Smooth muscle cell of the brain vasculature (primary cell): ENCODE measurements at places on chromosomes 13 and 19.
A peak's percentile ranks its signal among the peaks of the same experiment; 100 is the strongest.

- no peak for DNase-seq
Observed at GRCh38 chr19:48906324-48906723, 6.2 kb downstream of the NUCB1 start.

GRCh38 chr19:29511768-29512167 is 14.0 kb upstream of the VSTM2B start:
- DNase-seq: no peak

DNA sequence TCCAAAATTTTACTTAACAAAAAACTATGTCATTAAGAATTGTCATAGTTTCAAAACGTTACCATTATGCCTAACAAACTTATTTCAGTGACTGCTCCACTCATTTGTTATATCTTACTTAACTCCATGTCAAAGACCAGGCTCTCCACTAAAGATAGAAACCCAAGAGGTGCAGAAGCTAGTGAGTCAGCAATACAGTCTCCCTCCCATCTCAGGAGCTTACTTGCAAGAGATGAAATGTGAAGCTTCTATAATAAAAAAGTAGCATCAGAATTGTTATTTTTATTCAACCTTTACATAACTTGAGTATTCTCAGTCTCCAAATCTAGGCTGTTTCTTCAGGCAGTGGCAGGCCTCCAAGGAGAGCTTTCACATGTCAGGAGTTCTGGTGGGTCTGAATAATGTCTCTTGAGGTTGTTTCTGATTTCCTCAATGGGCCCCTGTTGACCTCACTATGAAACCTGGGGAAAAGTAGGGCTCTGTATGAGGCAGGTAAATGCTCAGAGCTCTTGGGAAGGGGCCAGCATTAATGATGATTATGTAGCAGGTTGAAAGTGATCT is 242.0 kb downstream of the NDFIP2 start:
- DNase-seq: no peak

DNA sequence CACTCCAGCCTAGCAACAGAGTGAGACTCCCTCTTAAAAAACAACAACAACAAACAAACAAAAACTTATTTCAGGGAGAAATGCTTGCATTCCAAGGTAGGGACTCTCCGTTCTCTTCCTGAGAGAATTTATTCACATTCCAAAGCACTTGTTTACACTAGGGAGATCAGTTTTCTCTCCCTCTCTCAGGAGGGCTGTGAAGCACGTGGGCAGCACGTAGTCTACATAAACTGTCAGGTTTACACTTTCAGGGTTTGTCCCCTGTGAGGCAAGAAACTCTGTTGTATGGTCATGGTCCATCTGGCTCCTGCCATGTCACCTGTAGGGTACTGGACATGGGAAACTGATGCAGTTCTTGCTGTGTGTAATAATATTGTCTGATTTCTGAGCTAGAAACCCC is 31.6 kb downstream of the WDR87 start:
- DNase-seq: no peak

DNA sequence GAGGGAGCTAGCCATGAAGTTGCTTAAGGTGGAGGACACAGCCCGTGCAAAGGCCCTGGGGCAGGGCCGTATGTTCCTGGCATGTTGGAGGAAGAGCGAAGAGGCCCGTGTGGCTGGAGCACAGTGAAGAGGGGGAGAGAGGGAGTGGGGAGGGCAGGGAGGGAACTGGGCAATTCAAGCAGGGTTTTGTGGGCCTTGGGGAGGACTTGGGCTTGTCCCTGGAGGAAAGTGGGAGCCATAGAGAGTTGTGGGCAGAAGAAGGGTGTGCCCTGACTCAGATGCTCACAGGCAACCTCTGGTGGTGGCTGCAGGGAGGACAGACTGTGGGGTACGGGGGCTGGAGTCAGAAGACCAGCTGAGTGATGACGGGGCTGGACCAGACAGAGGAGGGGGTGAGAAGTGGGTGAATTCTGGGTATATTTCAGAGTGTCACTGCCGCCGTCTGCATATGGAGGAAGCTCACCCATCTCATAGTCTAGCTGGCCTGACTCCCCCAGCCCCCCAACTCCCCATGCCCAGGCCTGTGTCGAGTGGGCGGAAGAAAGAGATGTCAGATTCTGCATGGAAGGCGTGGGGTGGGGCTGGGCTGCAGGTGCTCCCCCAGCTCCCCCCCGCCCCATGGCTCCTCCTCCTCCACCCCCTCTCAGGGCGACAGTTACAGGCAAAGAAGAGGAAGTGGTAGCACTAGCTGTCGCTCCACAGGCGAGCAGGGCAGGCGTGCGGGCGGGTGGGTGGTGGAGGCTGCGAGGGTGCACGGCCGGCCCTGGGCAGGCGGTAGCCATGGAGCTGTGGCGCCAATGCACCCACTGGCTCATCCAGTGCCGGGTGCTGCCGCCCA is at the start of gene VAV1:
VAV1 (plus strand) TSS at position 681 of the 838 bp plus-strand sequence; CDS start at position 781, 100 bp downstream.
- DNase-seq: no peak

DNA sequence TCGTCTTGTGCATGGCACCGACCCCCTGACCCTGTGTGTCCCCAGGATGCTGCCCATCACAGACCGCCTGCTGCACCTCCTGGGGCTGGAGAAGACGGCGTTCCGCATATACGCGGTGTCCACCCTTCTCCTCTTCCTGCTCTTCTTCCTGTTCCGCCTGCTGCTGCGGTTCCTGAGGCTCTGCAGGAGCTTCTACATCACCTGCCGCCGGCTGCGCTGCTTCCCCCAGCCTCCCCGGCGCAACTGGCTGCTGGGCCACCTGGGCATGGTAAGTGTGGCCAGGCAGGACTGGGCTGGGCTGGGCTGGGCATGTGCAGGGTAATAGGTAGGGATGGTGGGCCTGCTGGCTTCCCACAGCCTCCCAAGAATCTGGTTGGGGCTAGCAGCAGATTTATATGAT is 17.0 kb downstream of the CYP4F22 start:
- DNase-seq: no peak

- no peak for DNase-seq
Observed at GRCh38 chr19:53045536-53045935, 996 bp downstream of the ERVV-2 start.

DNA sequence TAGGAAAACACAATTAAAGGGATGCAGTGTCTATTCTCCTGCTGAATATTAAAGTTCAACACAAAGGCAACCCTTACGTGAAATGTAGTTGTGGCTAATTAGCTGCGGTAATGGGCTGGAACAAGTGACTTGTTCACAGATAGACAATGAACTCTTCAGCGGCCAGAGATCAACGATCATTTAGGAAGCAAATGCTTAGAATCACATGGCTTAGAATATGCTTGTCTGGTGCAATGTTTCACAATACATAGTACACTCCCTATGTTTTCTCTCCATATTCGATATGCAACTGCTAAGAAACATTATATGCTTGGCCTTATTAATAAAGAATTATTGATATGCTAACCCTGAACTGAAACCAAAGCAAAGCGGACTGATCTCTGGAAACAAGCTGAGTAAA is 25.7 kb upstream of the MTUS2 start:
- no peak for DNase-seq

- peak; percentile 44 for DNase-seq
Observed at GRCh38 chr13:23377983-23378632, 55.4 kb downstream of the SACS start.

GRCh38 chr13:98451676-98452470 is 125.0 kb downstream of the STK24 start:
- DNase-seq: peak; percentile 88

DNA sequence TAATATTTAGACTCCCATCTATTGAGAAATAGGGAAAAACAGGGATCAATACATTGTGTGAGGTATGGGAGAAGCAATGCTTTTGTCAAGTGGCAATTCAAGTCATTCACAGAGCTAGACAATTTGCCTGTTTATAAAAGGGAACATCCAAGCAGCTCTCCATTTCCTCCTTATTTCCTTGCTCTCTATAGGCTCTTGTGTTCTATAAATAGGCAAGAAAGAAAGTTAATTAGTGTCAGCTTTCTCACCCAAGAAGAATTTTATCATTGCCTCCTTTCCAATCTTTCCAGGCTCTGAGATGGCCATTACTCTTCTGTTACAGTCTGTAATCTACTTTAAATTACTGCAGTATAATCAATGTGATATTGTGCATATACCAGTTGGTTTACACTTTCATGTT is 199.9 kb downstream of the LHFPL6 start:
- no peak for DNase-seq

DNA sequence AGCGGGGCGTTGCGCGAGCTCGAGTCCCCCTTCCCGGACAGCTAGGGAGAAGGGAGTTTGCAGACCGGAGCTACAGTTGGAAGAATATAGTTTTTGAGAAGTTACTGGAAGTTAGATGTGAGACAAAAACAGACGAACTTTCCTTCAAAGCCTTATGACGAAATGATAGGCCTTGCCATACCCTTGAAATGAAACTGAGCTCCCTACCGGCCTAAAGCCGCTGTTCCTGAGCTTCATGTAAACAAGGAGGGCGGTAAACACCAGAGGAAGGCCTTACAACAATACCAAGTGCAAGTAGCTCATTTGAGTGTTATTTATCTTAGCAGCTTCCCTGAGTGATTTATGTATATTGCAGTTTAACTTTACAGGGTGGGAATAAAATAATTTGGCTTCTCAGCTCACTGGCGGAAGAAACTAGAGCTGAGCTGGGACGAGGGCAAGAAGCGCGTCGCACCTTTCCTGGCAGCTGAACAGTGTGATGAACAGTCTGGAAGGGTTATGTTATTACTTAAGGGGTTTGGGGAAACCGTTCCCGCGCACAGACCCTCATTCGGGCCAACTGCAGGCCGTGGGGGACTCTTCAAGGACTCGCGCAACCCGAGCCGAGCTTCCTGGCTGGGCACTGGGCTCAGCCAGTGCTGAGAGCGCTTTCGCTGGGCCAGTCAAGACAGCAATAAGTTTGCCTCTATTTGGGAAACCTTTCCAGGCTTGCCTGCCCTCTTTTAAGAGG is 111.2 kb downstream of the KCNRG start:
- no peak for DNase-seq

DNA sequence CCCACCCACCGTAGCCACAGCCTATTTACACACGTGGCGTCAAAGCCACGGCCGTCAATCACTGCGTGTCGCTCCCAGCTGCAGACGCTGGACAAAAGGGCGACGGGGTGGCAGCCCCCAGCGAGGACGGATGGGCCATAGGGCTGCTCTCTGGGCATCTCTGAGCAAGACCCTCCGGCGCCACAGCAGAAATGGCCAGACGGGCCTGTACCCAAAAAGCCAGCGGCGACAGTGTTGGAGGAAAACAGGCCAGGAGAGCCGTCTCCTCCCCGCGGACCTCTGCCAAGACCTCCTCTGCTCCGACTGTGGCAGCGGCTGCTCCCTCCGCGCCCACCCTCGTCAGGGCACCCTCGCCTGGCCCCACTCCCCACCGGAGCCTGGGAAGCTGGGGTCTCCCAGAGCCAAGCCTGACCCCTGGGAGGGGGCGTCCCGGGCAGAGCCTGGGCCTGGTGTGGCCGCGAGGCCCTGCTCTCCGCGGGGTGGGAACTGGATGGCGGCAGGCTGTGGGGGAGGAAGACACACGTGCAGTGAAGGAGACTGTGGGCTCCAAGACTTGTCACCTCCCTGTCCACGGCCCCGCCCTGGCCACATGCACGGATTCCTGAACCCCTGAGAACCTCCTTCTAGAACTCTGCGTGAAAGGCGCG is 2.7 kb downstream of the C2CD4C start:
- DNase-seq: no peak

GRCh38 chr13:93398167-93399035 is 171.8 kb downstream of the GPC6 start:
- DNase-seq: no peak

DNA sequence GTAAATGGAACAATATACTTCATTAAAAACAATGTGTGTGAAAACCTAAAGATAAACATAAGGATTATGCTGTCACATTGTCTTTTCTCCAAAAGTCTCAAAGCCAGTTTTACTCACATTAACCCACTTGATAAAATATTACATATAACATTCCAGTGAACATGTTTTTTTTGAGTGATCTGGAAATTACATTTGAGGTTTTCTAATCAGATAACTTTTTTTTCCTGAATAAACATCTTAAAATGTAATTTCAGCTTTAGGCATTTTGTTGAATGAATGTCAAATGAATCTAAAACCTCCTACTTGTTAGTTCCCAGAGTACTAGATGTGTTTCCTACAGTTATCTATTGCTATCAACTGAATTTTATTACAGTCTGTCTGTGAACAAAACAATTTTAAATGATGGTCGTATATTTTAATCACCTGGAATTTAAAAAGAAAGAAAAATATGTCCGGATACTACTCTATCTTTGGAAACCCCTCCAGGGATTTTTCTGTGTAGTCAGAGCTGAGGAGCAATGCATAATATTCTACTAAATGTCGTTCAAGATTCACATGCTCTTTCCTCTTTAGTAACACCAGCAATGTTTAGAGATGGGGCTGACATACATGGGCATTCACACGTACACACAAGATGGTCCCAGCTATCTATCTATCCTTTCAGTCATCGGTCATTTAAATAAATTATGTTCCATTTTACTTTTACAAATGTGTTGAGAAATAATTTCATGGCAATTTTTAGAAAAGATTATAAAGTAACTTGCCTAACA is 283.9 kb downstream of the KLF12 start:
- no peak for DNase-seq
